Stimulated activated naive CD4-positive, alpha-beta T cell (primary cell): ENCODE measurements at places on chromosomes 7 and 10.

GRCh38 chr7:86980223-86980622 is 79.2 kb downstream of the ELAPOR2 start:
- DNase-seq: no peak

GRCh38 chr7:141416650-141417270 is 134.4 kb upstream of the AGK start:
- no peak for DNase-seq

DNA sequence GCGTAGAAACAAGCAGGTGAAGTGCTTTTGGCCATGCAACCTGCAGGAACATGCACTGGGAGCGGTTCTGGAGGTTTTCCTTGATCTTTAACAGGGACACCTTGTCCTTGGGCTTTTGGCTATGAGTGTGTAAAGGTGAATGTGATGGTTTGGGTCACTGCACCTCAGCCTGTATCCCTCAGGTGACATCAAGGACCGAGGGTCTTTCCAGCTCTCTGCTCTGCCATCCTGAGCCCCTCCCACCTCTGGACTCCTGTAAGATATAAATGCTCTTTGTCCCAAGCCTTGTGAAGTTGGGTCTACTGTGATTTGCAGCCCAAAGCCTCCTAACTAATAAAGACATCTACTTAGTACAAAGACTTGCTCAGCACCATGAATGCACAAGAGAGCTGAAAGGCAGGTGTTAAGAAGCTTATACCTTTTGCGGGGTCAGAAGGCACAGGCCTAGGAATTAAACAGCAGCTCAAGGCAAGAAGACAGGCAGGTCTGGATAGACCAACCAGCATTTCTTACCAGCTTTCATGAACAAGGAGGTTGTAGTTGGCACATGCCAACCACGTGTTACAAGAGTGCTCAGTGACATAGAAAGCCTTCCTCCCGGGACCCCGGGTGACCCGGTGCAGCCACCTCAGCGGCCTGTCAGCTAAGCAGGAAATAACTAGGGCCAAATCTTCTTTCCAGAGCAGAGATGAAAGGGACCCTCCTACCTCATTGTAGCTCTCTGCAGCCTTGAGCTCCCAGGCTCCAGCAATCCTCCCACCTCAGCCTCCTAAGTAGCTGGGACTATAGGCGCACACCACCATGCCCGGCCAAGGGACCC is 89.9 kb downstream of the CARD11 start:
- no peak for DNase-seq

DNA sequence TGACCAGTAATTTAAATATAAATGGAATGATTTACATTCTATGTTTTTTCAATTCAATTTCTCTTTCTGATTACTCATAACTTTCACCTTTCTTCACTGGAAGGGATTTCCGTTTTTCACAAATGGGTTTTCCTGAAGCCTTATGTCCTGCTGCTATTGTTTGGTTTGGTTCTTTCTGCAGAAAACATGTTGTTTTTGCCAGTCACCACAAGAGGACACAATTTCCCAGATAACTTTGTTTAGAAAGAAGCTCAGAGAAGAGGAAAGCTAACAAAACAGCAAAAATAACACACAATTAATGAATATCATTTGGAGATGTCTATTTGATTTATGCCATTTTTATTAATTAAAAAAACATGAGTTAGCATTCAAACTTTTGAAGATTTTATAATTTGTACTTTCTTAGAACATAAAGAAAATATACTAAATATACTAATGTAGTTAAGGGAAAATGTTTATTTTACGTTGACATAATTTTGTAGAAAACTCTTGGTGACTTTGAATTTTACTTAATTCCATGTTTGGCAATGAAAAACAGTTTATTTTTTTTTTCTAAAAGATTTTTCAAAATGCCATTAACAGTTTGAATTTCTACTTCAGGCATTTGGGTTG is 4.6 kb upstream of the TWIST1 start:
- DNase-seq: no peak

GRCh38 chr7:138799336-138800000 is 1.5 kb upstream of the ATP6V0A4 start:
- no peak for DNase-seq

- DNase-seq: no peak
These were observed 1.5 kb upstream of the RALA start for GRCh38 chr7:39621784-39622411.

DNA sequence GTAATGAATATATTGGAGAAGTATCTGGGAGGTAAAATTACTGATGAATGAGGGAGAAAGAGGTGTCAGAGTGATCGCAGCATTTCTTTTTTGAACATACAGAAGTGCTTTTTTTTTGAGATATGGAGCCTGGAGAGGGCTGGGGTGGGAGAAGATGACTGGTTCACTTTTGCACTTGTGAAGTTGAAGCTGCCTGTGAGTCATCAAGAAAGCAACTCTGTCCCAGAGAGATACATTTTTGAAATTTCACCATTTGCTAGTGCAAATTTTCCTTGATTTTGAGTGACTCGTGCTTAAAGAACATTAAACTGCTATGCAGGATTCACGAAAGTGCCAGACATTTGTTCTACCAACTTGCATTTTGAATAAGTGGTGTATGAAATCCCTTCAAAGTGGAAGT is 81.8 kb downstream of the ADRA2A start:
- DNase-seq: no peak

DNA sequence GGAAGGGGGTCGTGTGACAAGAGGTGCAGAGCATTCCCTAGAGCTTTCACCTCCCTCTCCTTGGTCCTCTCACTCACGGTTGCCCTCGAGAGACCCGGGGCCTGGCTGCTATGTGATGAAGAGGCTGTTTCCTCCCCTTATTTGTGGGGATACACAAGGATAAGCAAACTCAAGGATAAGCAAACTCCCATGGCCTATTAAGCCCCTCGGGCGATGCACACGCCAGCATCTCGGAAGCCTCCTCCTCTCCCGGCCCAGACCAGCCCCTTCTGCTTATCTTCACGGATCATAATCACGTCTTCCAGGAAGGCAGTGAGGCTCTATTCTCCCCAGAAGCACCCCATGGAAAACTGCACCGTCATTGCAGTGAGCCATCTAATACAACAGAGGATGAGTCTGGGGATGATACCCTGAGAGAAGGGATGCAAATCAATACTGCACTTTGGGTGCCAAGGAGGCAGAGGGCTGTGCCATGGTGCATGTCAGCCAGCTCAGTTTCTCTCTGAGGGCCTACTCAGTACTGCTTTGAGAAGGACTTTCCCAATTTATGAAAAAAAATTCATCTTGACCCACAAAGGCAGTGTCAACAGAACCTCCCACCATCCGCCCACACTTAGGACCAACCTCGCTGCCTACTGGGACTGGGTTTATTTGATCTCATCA is 22.2 kb downstream of the TMEM273 start:
- no peak for DNase-seq

DNA sequence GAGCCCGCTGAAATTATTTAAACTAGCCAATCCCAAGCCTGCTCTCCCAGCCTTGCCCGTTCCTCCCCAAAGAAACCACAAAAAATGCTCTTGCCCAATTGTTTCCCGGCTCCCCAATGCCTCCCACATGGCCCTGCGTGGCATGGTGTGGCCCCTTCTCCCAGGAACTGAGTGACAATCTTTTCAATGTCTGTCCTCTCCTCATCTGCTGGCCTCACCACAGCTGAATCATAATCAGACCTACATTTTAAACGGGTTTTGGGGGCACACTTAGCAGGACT is 201.5 kb downstream of the PRPF18 start:
- DNase-seq: no peak

- DNase-seq: no peak
These were observed 378.5 kb upstream of the SEMA3C start for GRCh38 chr7:81297317-81297716.

DNA sequence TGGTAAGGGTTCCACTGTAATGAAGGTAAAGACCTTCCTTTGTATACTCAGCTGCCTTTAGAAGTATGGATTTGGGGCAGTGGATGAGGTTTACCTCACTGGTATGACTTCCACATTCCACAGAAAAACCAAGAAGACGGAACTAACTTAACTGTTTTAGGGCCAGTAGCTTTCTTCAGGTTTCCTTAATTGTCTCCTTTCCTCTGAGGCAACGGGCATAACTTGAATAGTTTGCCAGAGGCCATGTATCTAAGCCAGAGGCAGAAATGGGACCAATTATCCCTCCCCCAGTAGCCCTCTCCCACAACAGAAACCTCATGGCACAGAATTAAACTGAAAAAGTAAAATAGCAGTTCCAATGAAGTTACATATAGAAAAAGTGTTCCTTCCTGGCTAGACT is 281.7 kb downstream of the PHTF2 start:
- DNase-seq: no peak

DNA sequence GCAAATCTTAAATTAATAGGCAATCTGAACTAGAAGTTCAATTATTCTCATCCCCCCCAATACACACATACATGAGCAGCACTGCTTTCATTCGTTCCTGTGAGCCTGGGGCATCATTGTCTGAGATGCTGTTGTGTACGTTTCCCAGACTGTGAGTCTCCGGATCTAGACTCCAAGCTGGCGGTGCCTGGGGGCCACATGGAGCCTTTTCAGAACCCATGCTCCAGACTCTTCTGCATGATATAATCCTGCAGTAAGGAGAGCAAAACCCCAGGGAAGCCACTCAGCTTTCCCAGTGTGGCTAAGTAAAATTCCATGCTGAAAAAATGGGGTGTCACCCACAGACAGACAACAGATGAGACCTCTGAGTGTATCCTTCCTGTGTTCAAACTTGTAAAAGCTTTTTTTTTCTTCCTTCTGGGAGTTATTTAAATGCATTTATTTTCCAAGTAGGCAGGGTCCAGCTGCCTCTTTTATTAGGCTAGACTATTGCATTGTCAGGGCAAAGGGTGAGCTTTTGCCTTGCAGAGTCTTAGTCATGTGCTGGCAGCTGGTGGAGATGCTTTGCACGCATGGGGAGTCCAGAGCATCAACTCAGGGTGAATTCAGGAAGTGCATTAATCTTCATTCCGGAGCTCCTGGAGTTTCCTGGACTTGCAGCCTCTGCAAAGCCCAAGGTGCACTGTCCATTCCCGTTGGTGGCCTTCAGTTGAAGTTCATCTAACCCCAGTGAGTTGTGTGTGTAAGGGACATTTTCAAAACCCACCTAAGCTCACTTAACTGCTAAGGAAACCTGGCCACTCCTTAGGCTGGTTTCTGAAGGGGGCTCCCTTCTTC is 185.7 kb upstream of the ADO start:
- DNase-seq: no peak

DNA sequence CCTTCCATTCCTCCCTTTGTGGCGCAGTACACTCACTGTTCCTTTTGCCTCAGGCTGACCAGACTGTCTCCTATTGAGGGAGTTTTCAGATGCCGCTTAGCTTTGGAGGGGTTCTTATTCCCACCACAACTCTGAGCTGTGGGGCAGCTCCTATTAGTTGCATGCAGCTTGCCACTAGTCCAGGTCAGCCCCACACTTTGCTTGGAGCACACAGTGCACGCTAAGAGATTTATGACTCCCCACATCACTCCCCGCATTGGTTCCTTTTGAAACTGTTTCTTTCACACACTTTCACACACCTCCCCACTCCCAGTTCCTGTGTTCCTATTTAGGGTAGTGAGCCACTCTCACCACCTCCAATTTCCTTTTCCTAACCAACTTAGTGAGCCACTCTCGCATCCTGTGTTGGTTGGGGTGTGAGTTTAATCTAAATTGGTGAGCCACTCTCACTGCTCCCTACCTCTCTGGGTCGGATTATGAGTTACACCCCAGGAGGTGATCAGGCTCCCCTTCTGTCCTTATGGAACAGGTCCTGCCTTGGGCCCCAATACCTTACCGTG is 10.4 kb upstream of the ZNF485 start:
- DNase-seq: no peak

- no peak for DNase-seq
These were observed 72.0 kb upstream of the KAT6B start for GRCh38 chr10:74754381-74754821.

DNA sequence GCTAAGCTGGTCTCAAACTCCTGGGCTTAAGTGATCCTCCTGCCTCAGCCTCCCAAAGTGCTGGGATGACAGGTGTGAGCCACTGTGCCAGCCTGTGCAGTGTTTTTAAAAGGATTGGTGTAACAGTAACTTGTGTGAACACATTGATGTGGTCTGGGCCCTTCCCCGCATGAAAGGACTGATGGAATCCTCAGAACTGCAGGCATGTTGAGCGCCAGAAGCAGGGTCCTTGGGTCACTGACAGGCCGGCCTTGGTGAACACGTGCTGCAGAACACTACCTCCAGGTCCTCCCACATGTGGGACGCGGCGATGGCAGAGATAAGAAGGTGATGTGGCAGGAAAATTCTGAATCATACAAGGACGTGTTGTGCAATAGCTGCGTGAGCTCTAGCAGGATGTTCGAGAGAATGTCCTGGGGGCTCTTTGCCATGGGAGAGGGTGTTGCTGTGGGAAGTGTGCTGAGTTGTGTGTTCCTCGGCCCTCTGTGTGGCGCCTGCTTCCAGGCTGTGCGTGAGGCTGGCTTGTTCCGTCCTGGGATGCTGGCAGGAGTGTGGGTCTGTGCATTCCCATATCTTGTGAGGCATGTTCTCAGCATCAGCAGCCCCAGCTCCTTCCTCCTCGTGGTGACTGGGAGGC is 68.2 kb downstream of the DNAJB6 start:
- no peak for DNase-seq

GRCh38 chr7:112615701-112616100 is 134.9 kb downstream of the LSMEM1 start:
- no peak for DNase-seq

DNA sequence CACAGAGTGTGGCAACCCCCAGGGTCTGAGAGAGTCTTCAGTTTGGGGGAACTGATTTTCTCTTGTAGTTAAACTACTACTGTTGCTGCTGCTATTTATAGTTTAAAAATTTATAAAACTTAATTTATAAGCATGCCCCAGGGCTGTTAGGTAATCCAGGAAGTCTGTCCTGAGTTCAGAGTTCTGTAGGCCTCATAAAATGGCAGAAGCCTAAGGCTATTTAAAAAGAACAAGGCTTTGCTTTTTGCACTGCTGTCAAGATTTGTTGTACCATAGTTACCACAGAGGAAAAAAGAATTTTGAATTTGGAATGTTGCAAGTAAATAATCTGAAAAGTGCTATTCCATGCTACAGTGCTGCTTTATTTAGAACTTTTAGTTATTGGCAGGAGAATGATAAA is 66.1 kb downstream of the AGK start:
- no peak for DNase-seq

DNA sequence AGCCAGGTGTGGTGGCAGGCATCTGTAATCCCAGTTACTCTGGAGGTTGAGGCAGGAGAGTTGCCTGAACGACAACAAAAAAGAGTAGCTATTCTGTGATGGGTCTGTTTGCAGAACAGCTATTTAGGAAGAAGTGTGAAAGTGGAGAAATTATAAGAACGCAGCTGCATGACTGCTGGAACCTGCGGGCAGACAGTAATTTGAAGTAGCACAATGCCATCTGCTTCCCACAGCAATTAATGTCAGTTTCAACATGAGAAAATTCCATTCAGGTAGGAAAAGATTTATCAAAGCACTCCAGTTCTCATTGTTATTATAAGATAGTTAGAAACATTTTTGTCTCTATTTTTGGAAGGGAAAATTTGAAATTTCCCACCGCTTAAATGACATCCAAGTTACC is 21.5 kb downstream of the LAMB1 start:
- no peak for DNase-seq

DNA sequence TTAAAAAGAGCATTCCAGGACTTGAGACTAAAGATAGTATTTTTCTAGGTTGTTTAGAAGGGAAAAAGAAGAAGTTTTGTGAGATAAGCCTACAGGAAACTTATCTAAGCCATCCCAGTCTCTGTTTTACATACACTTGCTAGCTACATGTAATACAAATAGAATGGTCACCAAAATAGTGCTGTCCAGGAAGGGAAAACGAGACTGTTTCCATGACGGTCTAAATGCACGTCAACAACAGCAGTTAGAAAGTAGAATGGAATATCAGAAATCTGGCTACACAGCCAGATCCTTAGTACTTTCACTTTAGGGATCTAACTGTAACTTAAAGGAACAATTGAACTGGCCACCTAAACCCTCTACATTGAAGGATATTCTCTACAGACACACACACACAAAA is 117.6 kb downstream of the TSPAN12 start:
- no peak for DNase-seq
